ENCODE measurements at places on chromosomes 5 and 9. TPM values are rescaled to one million over a fixed set of nuclear protein-coding genes. Genes with fewer than 3 reads are reported as not detected.

- DNase-seq = no peak
These were observed 140.5 kb upstream of the ACOT12 start for GRCh38 chr5:81534441-81534840.

GRCh38 chr5:123512611-123513461 lies 859 bp downstream of the CSNK1G3 start:
- DNase-seq = peak; percentile 15

GRCh38 chr5:173612948-173613347 lies 3.5 kb downstream of the BOD1 start:
- no peak for DNase-seq

DNA sequence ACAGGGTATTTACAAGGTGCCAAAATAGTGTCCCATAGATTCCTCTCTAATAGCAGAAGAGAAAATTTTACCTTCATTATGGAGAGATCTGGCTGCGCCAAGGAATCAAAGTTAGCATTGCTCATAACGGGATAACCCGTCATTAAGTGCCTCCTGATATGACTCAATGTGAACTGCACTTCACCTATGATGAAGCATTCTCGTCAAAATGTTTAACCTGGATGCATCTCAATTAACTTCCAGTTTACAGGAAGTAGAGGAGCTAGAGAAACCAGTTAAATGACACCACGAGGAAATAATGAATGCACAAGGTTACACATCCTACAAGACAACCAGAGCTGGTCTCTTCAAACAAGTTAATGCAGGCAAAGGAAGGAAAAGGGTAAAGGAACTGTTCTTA lies 17.2 kb downstream of the FBXW11 start:
- DNase-seq = no peak

- DNase-seq = no peak
These were observed 125.6 kb downstream of the NXNL2 start for GRCh38 chr9:88660611-88661010.

GRCh38 chr5:68288707-68289134 lies 73.2 kb downstream of the PIK3R1 start:
- DNase-seq = peak; percentile 24

MAML1 gene
- total RNA-seq = 18.2 TPM

Measured in body of pancreas (tissue), 4 donors.